ENCODE measurements at places on chromosomes 6 and 20.

- DNase-seq = no peak
Measured at GRCh38 chr20:41175201-41175651, 37.9 kb downstream of the PLCG1 start.

- DNase-seq = no peak
Measured at GRCh38 chr20:32484225-32484957, 100.7 kb downstream of the NOL4L start.

- no peak for DNase-seq
Measured at GRCh38 chr20:62285722-62286121, 17.1 kb upstream of the ADRM1 start.

DNA sequence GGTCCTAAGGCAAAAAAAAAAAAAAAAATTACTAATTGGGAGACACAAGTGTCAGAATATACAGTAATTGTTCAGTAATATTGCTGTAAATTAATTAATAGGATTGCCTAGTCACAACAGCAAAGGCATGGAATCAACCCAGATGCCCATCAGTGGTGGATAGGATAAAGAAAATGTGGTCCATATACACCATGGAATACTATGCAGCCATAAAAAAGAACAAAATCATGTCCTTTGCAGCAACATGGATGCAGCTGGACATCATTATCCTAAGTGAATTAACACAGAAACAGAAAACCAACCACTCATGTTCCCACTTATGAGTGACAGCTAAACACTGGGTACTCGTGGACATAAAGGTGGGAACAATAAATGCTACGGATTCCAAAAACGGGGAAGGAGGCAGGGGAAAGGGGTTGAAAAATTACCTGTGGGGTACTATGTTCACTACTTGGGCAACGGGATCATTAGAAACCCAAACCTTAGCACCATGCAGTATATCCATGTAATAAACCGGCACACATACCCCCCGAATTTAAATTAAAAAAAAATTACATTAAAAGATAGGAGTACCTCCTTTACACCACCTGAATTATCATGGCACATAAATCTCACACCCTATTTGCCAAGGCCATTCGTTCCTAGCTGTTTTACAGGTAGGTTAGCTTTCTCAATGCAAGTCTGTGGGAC, 689 bp upstream of the PFDN4 start:
- DNase-seq = no peak

- DNase-seq = no peak
Measured at GRCh38 chr20:46229478-46230105, 78.7 kb downstream of the CDH22 start.

- no peak for DNase-seq
Measured at GRCh38 chr6:25351485-25351884, 72.3 kb downstream of the CARMIL1 start.

DNA sequence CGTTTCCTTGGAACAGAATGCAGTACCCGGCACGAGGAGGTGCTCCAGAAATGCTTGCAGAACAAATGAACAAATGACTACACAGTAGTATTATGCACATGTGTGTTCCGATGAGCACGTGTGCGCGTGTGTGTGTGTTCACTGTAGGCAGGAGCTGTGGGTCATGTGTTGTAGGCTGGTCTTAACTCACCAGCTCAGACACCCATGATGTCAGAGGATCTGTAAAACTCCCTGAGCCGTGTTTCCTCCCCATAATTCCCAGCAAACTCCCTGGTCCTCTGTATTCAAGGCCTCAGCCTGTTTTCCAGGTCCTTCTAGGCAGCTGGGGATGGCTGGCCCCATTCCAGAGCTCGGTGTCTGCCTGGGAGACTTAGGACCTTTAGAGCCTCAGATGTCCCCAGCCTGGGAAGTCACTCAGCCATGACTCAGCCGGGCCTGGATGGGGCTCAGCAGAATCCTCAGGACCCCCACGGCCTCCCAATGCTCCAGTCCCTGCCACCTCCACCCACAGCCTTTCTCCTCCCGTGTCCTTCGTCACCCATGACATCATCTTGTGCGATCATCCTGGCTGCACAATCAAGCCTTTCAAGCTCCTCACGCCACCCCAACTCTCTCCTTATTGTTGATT, 475.0 kb upstream of the SULF2 start:
- no peak for DNase-seq

GRCh38 chr20:58129721-58130151, 98.7 kb downstream of the ANKRD60 start:
- no peak for DNase-seq

DNA sequence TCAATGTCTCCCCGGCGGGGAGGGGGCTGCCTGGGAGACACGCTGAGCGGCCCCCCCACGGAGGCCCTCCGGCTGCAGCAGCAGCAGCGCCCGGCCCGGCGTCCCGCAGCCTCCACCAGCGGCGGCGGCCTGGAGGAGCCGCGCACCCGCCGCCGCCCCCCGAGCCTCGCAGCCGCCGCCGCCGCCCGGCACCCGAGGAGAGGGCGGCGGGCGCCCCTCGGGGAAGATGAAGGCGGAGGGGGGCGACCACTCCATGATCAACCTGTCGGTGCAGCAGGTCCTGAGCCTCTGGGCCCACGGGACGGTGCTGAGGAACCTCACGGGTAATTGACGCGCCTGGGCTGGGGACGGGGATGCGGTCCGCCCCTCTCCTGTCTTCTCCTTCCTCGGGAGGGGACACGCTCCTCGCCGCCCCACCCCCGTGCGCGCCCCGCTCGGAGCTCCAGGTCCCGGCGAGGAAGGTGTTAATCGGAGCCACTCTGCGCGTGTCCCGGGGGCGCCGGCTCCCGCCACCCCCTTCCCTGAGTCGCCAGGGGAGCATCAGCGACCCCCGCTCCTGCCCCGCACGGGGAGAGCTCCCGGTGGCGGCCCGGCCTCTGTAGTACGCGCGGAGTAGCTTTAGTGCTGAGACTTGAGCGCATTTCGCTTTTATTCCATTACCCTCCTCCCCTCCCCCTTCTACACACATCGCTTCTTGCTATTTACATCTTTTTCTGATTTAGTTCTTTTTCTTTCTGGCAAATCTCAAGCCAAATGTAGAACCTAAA, 686 bp downstream of the TMEM170B start:
- DNase-seq = no peak

- DNase-seq = no peak
Measured at GRCh38 chr6:151722342-151722741, 85.1 kb upstream of the ESR1 start.

DNA sequence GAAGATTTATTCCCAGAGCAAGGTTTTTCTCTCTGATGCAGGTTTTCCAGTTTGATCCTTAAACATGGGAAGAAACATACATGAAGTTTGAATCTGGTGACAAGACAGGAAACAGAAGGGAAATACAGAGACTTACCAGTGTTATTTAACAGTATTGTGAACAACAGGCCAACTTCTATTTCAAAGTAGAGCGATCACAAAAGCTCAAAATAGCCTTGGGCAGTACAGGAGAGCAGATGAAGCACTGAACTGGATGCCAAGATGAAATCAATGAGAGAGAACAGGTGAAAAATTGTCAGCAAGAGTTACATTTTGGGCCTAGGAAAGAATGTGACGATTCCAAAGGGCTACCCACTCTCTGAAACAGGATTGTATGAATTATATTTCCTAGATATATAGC, 114.8 kb upstream of the PTPRK start:
- DNase-seq = no peak

DNA sequence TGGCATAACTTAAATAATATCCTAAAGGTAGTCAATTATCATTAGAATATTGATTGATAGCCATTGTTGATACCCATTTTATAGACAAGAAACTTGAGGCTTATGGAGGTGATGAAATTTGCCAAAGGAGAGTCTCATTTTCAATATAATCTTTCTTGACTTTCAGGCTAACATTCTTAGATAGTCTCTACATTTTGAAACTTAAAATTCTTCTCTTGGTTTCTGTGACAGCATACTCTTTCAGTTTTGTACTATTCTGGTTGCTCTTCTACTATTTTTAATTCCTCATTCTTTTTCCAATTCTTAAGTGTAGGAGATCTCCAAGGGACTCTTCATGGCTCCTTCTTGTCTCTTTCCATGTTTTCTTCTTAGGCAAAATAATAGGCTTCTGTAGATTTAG, 3.7 kb upstream of the SH3BGRL2 start:
- no peak for DNase-seq

- no peak for DNase-seq
Measured at GRCh38 chr6:110137924-110138887, 41.3 kb downstream of the WASF1 start.

DNA sequence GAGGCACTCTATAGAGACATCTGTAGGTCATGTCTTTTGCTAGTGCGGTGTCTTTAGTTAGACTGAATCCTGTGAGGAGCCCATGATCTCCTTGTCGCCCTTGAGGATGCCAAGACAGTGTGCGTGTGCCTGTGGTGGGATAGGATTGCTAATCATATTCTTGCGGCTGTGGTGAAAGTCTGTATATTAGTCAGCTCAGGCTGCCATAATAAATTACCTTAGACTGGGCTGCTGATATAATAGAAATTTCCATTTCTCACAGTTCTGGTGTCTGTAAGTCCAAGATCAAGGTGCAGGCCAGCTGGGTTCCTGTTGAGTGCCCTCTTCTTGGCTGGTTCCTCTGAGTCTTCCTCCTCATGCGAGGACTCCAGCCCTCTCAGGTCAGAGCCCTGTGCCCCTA, 141.2 kb downstream of the JARID2 start:
- no peak for DNase-seq

DNA sequence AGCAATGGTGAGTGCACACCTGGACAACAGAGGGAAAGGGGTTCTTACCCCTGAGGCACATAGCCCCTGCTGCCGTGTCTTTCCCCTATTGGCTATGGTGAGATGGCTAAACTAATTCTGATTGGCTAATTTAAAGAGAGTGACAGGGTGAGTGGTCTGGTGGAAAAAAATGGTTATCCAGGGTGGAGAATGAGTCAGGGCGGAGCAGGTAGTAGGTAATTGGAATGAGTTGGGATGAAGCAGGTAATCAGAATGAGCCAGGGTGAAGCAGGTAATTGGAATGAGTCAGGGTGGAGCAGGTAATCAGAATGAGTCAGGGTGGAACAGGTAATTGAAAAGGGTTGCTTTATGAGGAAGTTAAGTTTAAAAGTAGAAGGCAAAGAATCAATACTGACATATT, 200.3 kb downstream of the EYA4 start:
- no peak for DNase-seq

- no peak for DNase-seq
Measured at GRCh38 chr6:156820089-156820798, 43.1 kb downstream of the ARID1B start.

DNA sequence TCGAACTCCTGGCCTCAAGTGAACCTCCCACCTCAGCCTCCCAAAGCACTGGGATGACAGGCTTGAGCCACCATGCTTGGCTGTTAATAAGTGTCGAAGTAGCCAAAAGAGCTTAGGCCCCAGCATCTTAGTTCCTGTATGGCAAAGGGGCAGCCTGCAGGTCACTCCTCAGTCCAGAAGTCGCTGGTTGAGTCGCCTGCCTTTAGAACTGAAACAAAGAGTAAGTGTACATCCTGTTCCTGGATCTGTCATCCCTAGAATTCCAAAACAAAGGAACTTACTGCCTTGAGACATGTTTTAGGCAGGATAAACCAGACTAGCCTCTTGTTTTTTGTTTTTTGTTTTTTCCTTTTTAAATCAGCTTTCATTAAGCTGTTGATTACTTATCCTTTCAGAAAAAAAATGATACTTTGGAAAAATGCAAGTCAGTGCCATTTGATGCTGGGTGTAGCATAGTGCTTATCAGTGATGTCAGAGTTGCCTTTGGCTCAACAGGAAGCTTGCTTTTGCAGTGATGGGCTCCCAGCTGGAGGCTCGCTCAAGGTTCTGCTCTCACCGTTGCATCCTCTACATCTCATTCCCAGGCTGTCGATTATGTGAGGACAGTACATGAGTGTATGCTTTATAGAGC, 9.0 kb downstream of the ACTR5 start:
- no peak for DNase-seq

DNA sequence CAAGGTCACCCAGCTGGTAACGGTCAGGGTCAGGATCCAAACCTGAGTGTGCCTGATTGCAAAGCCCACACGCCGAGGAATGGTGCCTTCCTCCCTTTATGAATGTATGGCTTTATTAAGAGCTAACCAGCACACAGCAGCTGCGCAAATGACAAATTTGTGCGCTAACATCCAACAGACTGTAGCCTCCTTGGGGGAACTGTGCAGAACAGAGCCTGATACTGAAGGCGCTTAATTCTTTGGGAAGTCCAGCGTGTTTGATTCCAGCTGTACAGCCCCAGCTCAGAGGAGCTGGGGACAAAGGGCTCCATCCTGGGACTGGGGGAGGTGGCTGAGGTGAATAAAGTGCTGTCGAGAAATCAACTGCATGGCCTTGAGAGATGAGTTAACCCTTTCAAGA, 75.7 kb upstream of the JARID2 start:
- no peak for DNase-seq

GRCh38 chr6:123668965-123669591, 32.3 kb upstream of the TRDN start:
- DNase-seq = no peak

- no peak for DNase-seq
Measured at GRCh38 chr6:158808941-158809678, 10.1 kb downstream of the EZR start.

DNA sequence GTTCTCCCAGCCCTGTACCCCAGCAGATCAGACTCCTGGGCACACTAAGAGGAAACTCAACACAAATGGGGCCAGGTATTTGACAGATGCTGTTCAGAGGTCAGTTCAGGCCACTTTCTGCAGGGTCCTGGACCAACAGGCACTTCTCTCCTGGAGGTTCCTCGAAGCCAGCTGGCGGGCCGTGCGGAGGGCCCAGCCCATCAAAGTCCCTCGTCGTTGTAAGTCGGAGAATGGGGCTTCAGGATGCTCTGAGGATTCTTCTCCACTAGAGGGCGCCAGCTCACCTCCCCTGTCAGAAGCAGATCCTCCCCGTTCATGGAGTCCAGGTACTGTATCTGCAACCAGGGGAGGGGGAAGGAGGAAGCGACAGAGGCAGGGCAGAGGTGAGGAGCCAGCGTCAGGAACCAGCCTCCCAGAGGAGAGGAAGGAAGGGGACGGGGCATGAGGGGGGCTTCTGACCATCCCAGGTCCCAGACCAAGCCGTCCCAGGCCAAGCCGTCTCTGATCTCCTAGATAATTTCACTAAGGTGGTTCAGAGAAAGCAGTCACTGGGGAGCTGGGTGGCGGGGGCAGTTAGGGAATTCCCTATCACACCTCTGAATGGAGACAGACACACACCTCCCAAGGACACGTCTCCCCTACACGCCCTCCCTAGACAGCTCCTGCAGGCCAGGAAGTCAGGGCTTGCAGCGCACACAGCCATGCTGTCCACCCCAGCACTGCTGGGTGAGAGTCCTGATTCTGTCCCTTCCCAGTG, 11.7 kb upstream of the FAM83C start:
- no peak for DNase-seq
